ENCODE measurements at places on chromosomes 4 and X.
A peak's percentile ranks its signal among the peaks of the same experiment; 100 is the strongest.

DNA sequence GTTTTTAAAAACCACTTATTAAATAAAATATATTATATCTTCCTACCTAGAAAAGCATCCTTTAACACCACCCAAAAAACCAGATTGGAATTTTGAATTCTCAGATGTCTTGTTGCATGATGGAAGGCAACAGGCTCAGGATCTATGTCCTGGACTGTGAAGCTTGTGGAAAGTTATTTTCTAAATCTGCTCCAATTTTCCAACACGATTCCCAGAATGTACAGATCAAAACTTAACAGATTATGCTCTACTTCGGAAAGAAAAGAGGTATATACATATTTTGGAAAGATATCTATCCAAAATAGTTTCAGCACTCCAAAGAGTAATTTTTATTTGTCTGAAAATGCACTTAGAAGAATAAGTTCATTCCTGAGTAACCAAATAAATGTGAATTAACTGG lies 291.7 kb upstream of the EMCN start:
- DNase-seq, result no peak

GRCh38 chr4:182555997-182556418 lies 312.8 kb downstream of the TENM3 start:
- peak; percentile 92 for DNase-seq

DNA sequence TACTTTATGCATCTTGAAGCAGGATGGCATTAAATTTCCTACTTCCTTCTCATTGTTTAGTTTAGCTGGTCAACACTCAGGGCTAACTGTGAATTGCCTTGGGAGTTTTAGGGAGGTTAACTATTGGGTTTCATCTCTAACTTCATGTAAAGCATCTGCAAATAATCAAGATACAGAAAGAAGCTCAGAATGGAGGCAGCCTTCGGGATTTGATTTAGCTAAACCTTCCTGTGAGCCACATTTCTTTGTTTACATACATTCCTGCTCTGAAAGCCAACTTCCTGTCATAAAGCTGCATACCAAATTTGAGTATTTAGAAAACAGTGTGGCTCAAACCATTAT lies 131.7 kb upstream of the PCDH18 start:
- DNase-seq, result peak; percentile 69

DNA sequence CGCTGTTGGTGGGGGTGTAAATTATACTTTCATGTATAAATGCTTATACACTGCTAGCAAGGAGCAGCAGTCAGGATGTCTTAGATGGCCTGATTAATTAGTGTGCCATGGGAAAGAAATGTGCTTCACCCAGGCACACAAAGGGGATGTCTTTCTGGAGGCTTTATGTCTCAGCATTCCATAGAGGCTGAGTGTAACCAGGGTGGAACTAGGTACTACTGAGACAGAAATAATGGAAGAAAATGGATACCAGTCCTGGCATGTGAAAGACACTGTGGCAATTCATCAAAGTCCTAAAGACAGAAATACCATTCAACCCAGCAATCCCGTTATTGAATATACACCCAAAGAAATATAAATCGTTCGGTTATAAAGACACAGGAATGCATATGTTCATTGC lies 52.5 kb downstream of the PF4 start:
- no peak for DNase-seq

- peak; percentile 10 for DNase-seq
These were observed 57.1 kb upstream of the MID1 start for GRCh38 chrX:10677490-10677889.

- DNase-seq, result no peak
These were observed 49.8 kb upstream of the NDP start for GRCh38 chrX:44022964-44023363.

DNA sequence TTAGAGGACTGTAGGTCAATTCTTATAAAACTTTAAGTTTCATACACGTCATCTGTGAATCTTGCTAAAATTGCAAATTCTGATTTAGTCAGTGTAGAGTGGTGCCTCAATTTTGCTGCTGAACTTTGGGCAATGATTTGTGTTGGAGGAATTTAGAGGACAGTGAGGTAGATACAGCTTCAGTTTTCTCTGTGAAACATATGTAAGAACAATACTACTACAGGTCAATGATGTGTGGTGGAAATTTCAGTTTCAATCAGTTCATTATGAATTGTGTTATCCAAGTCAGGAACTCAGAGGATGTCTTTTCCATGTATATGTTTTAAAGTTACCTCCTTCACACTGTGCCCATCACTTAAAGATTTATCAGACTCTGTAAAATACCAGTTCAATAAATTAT lies 1597.8 kb upstream of the PCDH10 start:
- no peak for DNase-seq

DNA sequence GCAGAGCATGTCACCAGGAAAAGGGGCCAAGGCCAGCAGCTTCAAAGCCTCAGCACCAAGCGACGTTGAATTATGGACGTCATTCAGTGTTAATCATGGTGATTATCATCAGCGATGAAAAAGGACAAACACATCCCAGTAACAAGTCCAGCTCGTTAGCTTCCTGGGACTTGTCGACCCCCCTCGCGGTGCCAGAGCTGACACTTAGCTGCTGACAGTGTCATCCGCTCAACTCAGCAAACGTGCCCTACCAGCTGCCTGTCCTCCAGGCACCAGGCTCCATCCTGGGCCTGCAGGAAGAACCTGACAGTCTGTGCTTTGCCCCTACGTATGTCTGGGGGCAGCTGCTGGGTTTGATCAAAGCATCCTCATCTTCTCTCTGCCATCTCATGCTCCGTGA lies 137.0 kb upstream of the PSAPL1 start:
- no peak for DNase-seq

DNA sequence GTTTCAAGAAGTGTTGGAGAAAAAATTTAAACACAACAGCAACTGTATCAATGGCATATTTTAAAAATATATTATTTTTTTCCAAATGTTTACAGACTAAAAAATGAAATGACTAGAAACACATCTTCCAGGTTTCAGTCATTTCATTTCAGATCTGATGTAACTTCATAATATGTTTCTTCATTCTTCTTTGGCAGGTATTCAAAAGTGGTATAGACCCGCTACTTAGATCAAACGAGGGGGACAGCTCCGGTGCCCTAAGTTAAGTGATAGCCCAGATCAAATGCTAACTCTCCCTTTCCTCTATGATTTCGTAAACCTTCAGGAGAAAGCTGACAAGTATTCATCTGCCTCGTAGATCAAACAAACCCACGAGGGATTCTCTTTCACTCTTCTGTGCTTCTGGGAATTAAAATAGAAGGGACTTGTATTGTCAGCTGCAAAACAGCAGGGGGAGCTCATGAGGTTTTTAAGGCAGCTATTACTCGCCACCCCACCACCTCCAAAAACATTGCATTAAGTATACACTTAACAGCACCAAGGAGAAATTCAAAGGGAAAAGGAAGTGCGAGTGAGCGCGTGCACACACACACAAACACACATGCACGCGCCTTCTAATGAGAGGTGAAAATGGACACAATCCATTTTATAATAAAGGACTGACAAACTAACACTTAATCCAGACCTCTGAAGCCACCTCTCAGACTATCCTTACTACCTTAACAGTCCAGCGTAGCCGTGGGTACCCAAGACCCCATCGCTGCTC lies 21.4 kb downstream of the HELT start:
- DNase-seq, result peak; percentile 36

DNA sequence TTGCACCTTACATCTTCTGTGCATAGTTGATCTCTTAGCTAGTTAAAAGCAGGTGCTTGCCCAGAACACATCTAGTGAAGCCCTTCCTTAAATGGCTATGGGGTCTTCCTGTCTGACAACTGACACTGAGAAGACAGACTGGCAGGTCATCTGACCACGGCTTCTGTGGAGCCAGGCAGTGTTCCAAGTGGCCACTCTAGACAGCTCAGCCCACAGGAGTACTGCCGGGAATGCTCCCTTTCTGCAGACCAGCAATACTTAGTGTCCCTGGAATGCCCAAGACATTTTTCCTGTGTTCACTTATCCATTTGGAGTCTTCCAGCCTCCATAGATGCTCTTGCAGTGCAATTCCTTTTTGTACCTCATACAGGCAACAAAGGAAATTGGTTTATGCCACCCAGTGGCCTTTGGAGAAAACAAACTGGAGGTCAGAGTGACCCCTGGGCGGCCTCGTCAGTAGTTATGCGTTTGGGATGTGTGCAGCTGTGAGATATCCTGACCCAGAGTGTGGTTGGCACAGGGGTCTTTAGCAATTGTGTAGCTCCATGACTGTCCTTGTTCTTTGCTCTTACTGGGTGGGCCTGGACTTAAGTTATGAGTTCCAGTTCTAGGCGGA lies 335.5 kb downstream of the ARHGAP10 start:
- no peak for DNase-seq

DNA sequence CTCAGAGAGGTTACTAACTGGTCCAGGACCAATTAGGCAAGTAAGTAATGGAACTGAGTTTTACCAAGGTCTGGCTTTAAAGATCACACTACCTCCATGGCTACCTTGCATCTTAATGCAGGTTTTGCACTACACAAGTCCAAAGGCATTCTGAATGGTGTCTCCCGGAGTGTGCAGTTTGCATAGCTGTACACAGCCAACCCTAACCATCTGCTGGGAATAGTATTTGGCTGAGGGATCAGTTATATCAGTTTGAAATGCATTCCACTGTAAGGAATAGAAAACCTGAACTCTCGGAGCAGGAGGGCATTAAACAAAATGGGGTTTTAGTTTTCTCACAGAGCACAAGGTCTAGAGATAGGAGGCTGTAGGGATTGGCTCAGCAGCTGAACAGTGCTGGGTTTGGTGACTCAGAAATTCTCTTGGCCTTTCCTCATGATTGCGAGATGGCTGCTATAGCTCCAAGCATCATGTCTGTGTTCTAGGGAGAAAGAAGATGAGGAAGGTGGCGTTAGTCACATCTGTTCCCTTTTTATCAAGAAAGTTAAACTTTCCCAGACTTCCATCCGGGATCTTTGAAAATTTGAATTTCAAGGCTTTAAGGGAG lies 177.1 kb downstream of the NHS start:
- DNase-seq, result no peak

DNA sequence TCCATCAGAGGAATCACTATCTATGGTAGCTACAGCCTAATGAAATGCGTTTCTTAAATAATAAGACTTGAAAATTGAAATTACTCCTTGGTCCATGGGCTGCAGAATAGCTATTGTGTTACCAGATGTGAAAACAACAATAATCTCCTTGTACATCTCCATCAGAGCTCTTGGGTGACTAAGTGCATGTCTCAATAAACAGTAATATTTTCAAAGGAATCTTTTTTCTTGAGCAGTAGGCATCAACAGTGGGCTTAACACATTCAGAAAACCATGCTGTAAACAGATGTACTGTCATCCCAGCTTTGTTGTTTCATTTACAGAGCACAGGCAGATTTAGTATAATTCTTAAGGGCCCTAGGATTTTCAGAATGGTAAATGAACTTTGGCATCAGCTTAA lies 67.3 kb downstream of the GLUD2 start:
- DNase-seq, result no peak

DNA sequence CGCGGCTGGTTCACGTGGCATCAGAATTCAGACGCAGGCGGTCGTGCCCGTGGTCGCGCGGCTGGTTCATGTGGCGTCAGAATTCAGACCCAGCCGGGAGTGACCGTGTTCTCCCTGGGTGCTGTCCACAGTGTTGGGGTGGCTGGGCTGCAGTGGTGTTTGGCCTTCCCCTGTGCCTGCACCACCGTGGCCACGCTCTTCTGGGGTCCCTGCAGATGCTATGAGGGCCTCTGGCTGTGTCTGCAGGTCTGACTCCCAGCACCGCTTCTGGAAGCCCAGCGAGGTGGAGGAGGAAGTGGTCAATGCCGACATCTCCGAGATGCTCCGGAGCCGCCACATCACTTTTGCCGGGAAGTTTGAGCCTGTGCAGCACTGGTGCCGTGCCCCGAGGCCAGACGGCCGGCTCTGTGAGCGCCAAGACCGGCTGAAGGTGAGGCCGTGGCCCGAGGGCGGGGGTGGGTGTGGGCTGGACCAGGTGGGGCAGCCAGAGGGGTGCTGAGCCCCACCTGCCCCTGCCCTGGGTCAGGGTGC lies 26.4 kb downstream of the NKX1-1 start:
- no peak for DNase-seq

DNA sequence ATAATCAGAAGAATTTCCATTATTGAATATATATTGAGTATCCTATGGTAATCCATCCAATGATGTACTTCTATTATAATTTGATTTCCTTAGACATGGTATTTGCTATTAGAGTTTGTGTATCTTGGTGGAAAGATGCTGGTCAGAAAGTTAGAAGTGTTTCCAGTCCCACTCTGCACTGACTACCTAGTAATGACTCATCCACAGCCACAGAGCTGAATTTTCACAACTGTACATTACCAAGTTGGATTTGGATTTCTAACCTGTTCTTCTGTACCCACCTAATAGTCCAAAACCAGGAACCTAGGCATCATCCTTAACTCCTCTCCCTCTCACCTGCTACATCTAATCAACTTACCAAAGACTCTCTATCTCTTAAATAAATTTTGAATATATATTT lies 145.4 kb downstream of the REELD1 start:
- DNase-seq, result peak; percentile 18

DNA sequence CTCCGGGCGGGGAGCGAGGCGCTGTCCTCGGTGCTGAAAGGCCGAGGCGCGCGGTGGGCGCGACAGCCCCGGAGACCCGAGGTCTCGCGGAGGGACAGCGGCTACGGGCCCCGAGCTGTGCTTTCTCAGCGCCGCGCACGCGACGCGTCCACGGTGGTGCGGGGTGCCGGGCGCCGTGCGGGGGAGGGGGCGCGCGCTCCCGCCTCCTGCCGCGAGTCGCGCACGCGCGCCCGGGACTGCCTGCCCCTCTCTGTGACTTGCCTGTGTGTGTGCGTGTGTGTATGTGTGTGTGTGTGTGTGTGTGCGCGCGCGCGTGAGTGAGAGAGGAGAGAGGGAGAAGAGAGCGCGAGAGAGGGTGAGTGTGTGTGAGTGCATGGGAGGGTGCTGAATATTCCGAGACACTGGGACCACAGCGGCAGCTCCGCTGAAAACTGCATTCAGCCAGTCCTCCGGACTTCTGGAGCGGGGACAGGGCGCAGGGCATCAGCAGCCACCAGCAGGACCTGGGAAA lies at the start of gene GRIA2:
Gene GRIA2, plus strand, starts transcription at position 358 of the 511 bp plus-strand sequence. CDS start 315 bp downstream, outside the sequence.
- peak; percentile 52 for DNase-seq

- peak; percentile 42 for DNase-seq
These were observed at the start of gene GPRIN3 for GRCh38 chr4:89307446-89308160. Gene GPRIN3 (minus strand): TSS chr4:89307800. CDS start chr4:89250110, 57,690 bp downstream.

- no peak for DNase-seq
These were observed 113.3 kb upstream of the SHISA3 start for GRCh38 chr4:42284030-42284429.

DNA sequence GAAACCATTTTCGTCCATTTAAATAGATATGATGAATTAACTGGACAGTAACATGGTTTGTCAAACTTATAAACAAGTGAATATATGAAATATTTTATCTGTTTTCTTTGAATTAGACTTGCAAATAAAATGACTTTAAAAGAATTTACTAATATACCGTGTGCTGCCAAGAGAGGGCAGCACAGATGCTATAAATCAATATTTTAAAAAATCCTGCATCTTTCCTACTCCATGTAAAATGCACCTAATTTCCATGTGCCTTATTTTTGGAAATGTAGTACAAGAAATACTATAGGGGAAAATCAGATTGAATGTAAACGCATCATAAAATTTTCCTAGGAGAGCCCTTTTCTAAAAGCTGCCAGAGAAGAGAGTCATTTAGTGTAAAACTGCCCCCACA lies 62.2 kb downstream of the PRKX start:
- peak; percentile 21 for DNase-seq

All from fibroblast of lung (primary cell).